ENCODE measurements at places on chromosomes 4 and X.

GRCh38 chrX:77293331-77293995 lies 153.7 kb upstream of the FGF16 start:
- DNase-seq, result no peak

- no peak for DNase-seq
These were observed 19.7 kb upstream of the SPON2 start for GRCh38 chr4:1192091-1192492.

- no peak for DNase-seq
These were observed 353.6 kb upstream of the RPS6KA3 start for GRCh38 chrX:20620306-20620705.

DNA sequence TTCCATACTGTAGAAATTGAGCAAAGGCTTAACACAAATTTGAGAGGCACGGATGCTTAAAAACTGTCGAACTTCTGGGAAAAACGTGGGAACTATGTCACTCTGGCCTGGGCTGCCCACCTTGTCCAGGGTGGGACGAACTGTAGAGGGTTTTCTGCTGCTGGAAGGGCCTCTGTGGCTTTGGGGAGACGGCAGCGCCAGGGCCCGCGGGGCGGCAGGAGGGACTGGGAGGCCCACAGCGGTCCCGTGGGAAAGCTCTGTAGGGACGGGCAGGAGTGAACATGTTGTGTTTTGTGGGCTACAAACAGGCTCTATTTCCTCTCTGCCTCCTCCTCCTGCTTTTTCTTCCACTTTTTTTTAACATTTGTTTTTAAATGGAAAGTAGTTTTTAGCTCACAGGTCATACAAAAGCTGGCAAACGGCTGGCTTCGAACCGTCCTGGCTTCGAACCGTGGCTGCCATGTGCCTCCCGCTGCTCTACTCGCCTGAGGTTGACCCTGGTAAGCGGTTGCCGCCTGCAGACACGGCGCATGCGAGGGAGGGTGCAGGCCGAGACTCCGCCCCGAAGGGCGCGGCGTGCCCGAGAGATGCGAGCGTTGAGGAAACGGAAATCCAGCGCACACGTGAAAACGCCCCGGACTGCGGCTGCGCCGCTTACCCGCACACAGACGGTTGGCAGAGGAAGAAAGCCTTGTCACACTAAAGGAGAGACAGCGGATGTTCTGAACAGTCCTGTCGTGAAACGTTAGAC lies 382.3 kb upstream of the ZFP42 start:
- no peak for DNase-seq

Data from stimulated activated CD4-positive, alpha-beta T cell treated with anti-CD3 and anti-CD28 coated beads, TNF-alpha, amount 100 ng/mL, for 4 hours (primary cell).